ENCODE measurements at places on chromosomes 13 and 19.

GRCh38 chr19:29287061-29287460 is 74.1 kb upstream of the UQCRFS1 start:
- DNase-seq = no peak

GRCh38 chr19:10467104-10467706 is 36.0 kb downstream of the KEAP1 start:
- no peak for DNase-seq

DNA sequence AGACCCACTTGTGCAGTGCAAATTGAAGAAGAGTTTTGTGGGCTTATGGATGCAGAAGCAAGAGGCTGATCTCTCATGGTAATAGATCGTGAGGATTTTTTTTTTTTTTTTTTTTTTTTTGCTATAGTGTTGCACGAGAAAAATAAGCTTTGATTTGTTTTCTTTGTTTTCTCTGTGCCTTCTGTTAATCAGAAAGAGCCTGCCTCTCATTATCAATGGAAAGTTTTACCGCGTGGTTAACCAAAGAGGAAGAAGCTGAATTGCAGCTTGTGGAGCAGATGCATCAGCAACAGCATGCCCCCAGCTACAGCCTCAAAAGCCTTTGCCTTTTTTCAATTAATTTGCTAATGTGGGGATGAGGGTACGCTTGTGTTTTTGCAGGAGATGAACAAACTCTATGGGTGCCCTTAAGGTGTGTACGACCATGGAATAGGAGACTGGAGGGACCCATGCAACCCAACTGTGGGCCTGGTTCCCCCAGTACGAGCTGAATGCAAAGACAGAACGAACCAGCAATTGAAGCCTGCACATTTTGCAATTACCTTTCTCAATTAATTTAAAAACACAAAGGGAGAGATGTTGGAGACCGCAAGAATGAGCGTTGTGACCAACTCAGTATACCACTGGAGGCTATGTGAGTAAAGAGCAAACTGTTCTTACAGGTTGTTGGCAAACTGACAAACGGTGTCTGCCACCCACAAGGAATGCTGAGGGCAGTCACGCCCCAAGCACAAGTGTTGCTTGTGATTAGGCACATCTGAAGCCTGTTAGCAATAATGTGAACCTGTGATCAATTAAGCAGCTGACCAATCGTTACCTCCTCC is 58.6 kb upstream of the SPRY2 start:
- no peak for DNase-seq

GRCh38 chr19:44111910-44112463 is 1.2 kb upstream of the ZNF225 start:
- peak; percentile 9 for DNase-seq

- DNase-seq = no peak
Measured at GRCh38 chr19:39558624-39559117, 18.7 kb upstream of the EID2 start.

DNA sequence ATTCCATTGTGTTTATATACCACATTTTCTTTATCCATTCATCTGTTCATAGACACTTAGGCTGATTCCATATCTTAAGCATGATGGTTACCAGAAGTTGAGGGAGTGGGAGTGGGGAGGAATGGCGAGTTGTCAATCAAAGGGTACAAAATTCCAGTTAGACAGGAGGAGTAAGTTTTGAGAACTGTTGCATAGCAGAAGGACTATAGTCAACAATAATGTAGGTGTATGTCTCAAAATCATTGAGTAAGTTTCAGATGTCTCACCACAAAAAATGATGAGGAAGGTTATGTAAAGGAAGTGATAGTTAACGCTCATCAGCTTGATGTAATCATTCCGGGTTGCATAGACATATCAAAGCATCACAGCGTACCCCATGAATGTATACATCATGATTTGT is 4.6 kb upstream of the UBL3 start:
- no peak for DNase-seq
